ENCODE measurements at places on chromosomes 1 and 21. TPM values are rescaled to one million over a fixed set of nuclear protein-coding genes. Genes with fewer than 3 reads are reported as not detected.
A peak's percentile ranks its signal among the peaks of the same experiment; 100 is the strongest.

TNFRSF9 gene
- not detected for total RNA-seq

ECM1 gene
- total RNA-seq: 12.7 TPM

NFASC gene
- 11.1 TPM for total RNA-seq

DNA sequence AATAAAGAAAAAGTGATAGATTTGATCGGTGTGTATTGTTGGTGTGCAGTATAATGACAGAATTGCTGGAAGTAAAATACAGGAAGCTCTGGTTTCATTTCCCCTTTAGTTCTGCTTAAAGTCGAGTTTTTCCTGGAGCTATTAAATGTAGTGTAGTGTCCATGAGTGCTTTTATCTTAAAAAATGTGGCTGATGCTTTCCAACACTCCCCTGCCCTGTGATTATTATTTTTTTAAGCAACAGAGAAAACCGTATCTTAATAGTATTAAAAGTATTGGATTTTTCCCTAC, 1.1 kb downstream of the LGALS8 start:
- DNase-seq: no peak

- DNase-seq: peak; percentile 42
Measured at GRCh38 chr1:42993502-42994136, 35.0 kb upstream of the SLC2A1 start.

DNA sequence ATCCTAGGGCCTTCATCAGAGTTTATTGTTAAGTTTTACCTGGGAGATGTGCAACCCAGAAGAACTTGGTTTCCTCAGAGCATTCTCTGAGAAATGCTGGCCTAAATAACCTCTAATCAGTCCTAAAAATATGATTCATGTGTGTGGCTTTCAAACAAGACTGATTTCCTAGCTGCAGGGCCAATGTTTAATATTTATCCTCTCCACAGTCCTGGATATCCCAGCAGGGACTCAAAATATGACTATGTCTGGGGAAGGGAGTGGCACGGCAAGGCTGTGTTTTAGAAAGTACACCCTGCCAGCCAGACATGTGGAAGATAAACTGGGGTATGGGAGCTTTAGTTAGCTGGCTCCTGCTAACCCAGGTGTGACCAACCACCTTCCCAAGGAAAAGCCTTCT, 26.3 kb downstream of the PLPP3 start:
- no peak for DNase-seq

DNA sequence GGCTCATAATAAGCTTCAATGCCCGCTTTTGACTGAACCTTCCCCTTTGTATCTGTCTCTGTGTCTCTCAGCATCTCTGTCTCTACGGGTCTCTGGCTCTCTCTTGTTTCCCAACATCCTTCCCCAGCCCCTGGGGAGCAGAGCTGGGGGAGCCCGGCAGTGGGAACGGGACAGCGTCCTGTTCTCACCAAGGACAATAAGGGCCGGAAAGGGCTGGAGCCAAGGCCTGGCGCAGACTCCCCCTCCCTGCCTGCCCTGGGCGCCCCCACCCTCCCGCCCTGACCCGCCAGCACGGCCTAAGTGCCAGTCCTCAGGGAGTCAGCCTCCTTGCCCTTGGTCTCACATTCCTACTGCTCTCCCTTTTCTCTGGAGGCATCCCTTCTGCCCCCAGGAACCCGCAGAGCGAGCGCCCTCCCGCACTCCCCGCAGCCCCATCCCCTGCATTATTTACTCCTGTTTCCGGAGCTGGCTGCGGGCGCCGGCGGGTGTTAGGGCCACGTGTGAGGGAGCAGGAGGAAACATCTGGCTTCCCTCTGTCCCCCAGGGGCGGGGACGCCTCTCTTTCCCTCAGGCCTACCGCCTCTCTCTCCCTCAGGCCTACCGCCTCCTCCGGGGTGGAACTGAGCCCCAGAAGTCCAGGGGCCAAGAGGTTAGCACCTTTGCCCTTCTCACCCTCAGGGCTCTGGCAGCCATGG, 6.5 kb downstream of the KRTCAP2 start:
- DNase-seq: peak; percentile 90

- no peak for DNase-seq
Measured at GRCh38 chr21:43274022-43274945, 105.5 kb downstream of the CRYAA start.

DNA sequence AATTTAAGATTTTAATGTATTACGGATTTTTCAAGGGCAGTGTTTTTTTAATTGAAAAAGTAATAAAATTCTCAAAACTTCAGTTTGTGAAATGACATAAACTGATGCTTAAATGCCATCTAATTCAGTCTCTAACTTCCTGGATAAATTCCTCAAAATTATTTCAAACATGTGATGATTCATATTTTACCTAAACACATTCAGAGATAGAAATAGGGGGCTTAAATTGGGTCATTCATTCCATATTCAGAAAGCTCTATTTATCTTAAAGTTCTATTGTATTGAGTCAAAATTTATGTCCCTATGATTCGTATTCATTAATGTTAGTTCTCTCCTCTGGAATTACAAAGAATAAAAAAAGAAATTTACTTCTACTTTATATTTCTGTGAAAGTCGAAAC, 713.6 kb upstream of the CHRM3 start:
- DNase-seq: no peak
